ENCODE measurements at places on chromosomes 12 and 14. TPM values are rescaled to one million over a fixed set of nuclear protein-coding genes. Genes with fewer than 3 reads are reported as not detected.

DNA sequence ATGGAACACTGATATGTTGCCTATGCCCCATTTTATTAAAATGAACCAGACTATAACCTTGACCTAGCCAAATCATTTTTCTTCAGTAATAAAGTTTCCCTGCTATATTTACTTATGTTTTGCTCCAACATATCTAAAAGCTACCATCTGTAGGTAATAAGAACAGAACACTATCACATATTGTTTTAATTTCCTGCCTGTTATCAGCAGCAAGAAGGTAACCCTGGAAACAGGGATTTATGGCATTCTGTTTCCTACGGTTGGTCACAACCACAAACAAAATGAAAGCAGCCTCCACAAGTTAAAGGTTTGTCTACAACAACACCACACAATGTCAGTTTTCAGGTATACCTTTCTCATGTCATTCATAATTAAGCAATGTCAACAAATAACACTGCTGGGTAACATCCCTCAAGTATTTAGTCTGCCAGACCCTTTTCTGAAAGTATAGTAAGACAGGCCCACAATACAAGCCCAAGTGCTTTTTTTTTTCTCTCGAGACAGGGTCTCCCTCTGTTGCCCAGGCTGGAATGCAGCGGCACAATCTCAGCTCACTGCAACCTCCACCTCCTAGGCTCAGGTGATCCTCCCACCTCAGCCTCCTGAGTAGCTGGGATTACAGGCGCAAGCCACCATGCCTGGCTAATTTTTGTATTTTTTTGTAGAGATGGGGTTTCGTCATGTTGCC lies 25.5 kb downstream of the GCH1 start:
- no peak for DNase-seq

GRCh38 chr14:64707661-64708060 lies 3.4 kb downstream of the PLEKHG3 start:
- DNase-seq, result peak; percentile 28

GRCh38 chr12:116635487-116635886 lies 76.3 kb downstream of the MAP1LC3B2 start:
- no peak for DNase-seq

- peak; percentile 94 for DNase-seq
Observed at GRCh38 chr12:13390381-13390861, 193.9 kb downstream of the EMP1 start.

Gene OR6C68
- not detected for total RNA-seq

DNA sequence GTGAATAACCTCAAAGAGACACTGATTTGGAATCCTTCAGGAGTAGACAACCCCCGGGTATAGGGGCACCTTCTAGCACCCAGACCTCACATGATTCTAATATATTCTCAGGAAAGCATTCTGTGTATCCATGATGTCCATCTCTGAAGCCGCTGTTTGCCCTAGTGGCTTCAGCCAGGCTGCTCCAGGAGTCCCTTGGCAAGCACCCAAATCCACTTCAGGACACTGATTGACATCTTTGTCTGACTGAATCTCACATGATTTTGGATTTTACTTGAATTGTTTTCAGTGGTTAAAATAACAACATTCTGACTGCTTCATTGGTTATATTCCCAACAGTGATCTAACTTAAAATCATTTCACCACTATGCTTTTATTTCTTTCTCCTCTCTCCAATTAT lies 390.5 kb upstream of the CLEC14A start:
- no peak for DNase-seq

Gene SLC17A8
- total RNA-seq, result not detected

DNA sequence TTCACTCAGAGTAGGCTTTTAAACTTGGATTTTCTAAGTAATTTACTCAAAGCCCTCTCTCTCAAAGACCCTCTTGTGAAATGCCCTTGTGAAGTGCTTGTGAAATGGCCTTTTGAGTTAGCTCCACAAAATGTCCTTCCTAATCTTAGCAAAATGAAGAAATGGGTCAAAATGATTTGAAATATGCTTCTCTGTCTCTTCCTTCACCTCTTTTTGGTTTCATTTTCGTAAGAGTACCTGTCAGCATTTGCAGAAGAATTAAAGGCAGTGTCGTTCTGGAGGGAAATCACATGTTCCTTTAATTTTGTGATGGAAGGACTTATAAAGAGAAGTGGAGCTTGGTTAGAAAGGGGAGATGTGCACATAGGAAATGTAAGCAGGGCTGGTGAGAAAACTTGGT lies 93.7 kb downstream of the HMGA2 start:
- no peak for DNase-seq

DNA sequence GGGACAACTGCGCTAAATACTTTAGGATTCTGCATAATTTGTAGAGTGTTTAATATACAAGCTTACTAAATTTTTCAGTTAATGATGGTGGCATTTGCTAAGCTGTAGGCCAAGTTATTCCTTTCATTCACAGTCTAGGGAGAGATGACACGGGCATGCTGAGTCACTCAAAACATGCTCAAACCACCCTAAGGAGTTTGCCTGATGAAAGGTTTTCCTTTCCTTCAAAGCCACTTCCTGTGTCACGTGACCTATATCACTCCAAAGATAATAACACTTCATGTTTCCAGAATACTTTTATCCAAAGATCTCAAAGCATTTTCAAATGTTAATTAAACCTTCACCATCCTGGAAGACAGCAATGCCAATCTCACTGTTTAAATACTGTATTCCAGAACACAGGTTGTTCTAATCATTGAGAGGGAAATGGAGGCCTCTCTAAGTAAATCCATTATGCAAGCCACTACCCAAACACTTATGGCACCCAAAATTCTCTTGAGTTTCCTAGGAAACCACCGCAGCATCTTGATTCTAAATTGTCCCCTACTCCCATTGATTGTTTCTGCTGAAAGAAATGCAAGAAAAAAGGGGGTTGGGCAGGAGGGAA lies 207.0 kb upstream of the CDKN3 start:
- DNase-seq, result no peak

- no peak for DNase-seq
Observed at GRCh38 chr12:7460375-7461259, 16.7 kb upstream of the CD163L1 start.

DNA sequence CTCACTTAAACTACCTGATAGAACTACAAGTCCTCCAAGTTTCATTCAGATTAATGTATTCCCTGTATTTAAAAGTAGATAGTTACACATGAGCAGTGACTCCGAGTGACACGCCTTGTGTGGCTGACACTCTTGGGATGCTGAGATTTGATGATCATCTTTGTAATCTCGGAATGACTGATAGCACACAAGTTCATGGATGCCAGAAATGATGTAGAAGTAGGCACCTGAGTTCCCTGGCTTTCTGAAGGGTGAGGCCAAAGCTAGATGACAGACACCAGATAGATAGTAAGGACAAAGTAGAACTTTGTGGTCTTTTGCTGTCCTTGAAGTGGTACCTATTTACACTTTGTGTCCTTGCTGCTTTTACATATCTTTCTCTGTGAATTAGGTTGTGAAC lies 491.2 kb downstream of the PCNX1 start:
- DNase-seq, result no peak

- DNase-seq, result no peak
Observed at GRCh38 chr14:79698298-79698711, 513.0 kb downstream of the DIO2 start.

GRCh38 chr14:80575763-80576162 lies 364.5 kb upstream of the DIO2 start:
- no peak for DNase-seq

DNA sequence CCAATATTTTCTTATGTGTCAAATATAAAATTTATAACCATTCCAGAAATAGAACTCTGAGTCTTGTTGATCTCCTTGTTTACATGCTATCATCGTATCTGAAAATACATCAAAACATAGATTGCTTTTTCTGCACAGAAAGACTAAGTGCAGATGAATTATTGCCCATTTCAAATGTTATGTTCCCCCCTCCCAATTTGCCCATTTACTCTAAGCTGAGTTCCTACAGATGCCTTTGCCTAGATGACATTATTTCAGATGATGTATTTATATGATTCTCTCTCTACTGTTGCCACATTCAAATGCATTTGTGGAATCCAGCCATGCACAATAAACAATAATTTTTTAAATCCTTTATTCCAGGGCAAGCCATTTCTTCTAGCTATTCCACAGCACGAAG lies 810.1 kb upstream of the MGAT4C start:
- DNase-seq, result no peak

DNA sequence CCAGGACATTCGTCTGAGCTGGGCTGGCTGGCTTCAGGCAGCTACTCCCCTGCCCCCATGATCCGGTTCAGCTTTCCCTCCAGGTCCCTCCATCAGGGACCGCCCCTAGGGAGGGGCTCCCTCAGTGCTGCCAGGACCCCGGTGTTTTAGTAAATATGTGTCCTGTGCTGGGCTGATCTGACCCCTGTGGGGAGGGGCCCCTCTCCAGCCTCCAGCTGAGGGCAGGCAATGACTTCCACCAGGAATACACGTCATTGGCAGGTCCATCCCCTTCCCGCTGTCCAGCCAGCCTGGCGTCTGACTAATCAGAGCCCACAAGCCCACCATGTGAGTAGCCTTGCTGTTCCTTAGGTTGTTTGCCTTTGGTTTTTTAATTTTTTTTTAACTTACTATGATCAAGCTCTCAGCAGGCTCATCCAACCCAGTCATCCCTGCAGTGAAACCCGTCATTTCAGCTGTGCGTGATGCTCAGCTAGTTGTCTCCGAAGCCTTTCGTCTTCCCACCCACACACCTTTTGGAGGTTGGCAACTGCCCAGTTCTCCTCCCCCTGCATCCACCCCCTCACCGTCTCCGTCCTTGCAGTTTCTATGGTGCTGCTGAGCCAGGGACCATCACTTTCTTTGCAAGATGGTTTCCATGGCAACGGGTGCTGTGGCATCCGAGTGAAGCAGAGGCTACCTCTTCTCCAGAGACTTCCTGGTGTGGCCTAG lies 16.0 kb upstream of the SERPINA4 start:
- peak; percentile 69 for DNase-seq

DNA sequence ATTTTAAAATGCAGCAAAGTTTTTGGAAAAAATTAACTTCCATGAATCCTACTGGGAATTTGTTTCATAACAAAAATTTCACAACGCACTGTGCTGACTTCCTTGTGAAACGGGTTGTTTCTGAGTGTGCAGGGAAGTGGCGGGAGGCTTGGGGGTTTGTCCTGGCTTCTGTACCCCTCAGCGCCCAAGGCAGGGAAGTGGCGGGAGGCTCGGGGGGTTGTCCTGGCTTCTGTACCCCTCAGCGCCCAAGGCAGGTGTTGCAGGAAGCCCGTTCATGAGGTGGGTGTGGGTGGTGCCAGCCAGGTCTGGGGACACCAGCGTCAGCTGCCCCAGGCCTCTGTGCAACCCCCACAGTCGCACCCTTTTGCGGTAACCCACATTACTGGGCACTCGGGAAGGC lies 25.1 kb downstream of the ADGRD1 start:
- DNase-seq, result peak; percentile 82

GRCh38 chr12:62933220-62933601 lies 1.7 kb downstream of the PPM1H start:
- no peak for DNase-seq

- DNase-seq, result no peak
Observed at GRCh38 chr14:105842105-105842504, 315.7 kb downstream of the TMEM121 start.

DNA sequence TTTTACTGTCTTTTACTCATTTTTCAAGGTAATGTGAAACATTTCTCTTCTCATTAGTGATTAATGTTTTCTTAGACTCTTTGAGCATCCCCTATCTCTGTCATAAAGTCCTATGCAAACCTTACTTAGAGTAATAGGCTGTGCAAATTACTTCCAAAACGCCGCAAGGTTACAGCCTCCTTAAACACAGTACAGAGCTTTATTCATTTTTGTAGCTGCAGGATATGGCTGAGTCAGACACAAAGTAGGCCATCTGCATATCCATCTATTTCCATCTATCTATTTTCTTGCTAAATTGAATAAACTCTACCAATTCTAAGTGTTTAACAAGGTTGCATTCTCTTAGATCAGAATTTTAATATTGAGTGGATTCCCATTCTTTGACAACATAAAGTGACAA lies 335.6 kb upstream of the SLC16A7 start:
- DNase-seq, result no peak

Gene FLVCR2
- 9.5 TPM for total RNA-seq

GRCh38 chr14:58272588-58273372 lies 25.6 kb upstream of the ARID4A start:
- no peak for DNase-seq

DNA sequence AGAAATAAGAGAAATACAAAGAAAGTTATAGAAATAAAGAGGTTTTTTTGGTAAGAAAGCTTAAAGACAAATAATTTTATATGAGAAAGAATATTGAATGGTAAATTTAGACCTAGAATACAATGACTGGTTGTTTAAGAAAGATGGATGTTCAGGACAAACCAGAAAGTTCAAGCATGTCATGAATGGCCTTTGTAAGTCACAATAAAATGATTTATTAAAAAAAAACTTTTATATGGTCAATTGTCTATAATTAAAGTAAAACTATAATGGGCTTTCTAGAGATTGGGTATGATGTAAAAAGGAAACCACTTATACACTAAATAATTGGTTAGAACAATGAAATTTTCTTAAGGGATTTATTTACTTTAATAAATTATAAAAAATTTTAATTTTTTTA lies 19.8 kb upstream of the CAPRIN2 start:
- no peak for DNase-seq

GRCh38 chr12:63828867-63829266 lies 15.6 kb upstream of the SRGAP1 start:
- no peak for DNase-seq

GRCh38 chr14:105492031-105492970 lies 1.3 kb downstream of the TEDC1 start:
- no peak for DNase-seq
